COR-L47 (cell line): ENCODE measurements at places on chromosomes 1 and 21.

- DNase-seq = no peak
These were observed 45.8 kb downstream of the TFF3 start for GRCh38 chr21:42269386-42269785.

- no peak for DNase-seq
These were observed 730.9 kb upstream of the ADGRL2 start for GRCh38 chr1:81069856-81070255.

- no peak for DNase-seq
These were observed 47.8 kb downstream of the UCK2 start for GRCh38 chr1:165875171-165875570.

- DNase-seq = no peak
These were observed 133.2 kb upstream of the IVNS1ABP start for GRCh38 chr1:185450060-185450788.

GRCh38 chr1:39777306-39777705, 6.2 kb upstream of the OXCT2 start:
- no peak for DNase-seq

GRCh38 chr1:2469103-2469940, 6.8 kb upstream of the PLCH2 start:
- no peak for DNase-seq

DNA sequence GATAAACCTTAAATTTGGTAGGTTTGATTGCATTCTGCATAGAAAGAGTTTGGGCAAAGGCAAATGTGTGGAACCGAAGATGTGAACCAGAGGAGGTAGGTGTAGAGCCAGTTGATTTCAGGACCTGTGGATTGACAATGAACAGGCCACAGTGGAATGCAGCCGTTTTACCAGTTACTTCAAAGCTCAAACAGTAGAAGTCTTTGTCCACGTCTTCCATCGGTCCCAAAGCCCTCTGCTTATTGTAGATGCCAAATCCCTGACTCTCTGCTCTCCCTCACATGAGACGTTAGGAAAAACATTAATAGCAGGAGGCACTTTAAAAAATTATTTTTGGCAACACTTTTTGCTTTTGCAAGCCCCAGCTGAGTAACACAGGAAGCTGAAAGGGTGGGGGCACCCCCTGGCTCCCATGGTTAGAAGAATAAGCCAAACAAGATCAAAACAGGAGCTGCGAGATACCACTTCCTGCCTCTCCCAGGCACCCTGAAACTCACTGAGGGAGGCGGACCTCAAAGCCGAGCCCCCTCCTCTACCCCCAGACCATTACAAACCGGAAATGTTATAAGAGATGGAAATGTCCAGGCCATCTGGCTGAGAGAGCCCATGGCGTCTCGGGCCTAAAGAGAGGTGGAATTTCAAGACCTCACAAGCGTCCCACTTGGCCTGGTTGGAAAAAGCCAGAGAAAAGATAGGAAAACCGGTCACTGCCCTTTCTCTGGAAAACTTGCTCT, 13.5 kb downstream of the TRAF3IP3 start:
- no peak for DNase-seq

DNA sequence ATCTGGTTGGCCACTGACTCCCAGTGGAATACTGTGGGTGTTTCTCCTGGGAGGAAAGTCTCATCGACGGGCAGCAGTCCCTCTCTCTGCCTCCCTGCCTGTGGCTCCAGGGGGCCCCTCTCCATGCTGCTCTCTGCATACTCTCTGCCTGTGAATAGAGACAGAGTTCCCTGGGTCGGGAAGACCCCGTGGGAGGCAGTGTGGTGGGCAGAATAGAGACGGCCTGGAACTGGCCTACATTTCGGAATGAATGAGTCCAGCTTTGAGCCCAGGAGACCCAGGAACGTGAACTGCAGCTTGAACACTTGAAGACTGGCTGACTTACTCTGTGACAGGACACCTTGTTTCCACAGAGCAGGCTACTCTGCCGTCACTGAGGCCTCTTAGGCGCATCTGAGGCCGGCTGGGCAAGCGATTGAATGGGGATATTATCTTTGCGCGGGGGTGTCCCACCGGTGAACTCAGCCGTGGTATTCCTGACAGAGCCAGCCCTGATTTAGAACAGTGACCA, 64.0 kb downstream of the KIF21B start:
- no peak for DNase-seq

- no peak for DNase-seq
These were observed 50.4 kb downstream of the EIF4G3 start for GRCh38 chr1:21126324-21126723.

DNA sequence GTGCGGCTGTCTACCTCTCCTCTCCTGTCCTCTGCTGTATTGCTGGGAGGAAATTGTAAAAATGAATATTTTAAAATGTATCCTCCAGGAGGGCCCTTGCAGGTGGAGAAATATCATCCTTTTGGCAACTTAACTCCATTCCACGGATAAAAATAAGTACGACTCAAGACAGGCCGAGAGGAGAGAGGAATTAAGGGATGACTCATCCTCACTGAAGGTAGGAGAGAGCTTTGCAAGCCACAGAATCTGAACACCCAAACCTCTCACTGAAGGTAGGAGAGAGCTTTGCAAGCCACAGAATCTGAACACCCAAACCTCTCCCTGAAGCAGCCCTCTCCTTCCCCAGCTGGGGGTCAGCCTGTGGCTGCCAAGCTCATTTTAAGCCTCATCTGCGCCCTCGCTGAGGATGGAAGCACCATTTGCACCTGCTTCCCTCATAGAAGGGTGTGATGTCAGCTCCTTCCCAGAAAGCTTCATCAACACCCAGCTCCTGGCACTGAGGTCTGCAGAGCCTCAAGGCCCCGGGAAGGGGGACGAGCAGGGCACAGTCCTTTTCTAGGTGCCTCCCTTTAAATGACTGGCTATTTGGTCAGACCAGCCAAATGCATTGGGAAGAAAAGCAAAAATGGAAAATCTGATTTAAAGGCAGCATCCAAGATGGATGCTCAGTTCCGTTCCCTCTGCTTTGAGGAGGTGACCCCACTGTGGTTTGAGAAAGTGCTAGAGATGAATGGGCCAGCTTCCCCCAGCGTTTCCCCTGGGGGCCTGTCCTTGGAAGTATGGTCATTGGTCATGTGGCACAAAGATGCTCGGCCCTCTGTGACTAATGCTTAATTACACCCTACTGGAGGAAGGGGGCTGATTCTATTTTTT, 12.9 kb upstream of the SELENON start:
- no peak for DNase-seq

GRCh38 chr21:29347274-29347681, 48.6 kb downstream of the BACH1 start:
- DNase-seq = no peak

DNA sequence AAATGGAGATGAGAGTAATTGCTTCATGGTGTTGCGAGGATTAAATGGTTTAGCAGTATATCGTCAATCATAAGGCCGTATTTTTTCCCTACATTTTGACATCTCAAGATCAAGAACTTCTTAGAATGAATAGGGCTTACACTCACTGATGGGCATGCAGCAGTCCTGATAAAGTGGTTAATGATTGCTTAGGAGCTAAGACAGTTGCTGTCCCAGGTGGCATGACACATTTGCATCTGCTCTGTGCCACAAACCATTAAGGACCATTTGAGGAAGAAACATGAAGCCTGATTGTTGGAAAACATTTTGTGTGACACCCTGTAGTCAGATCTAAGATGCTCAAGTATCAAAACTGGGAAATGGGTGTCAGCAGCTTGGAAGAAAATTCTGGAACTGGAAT, 81.0 kb upstream of the SGIP1 start:
- no peak for DNase-seq

DNA sequence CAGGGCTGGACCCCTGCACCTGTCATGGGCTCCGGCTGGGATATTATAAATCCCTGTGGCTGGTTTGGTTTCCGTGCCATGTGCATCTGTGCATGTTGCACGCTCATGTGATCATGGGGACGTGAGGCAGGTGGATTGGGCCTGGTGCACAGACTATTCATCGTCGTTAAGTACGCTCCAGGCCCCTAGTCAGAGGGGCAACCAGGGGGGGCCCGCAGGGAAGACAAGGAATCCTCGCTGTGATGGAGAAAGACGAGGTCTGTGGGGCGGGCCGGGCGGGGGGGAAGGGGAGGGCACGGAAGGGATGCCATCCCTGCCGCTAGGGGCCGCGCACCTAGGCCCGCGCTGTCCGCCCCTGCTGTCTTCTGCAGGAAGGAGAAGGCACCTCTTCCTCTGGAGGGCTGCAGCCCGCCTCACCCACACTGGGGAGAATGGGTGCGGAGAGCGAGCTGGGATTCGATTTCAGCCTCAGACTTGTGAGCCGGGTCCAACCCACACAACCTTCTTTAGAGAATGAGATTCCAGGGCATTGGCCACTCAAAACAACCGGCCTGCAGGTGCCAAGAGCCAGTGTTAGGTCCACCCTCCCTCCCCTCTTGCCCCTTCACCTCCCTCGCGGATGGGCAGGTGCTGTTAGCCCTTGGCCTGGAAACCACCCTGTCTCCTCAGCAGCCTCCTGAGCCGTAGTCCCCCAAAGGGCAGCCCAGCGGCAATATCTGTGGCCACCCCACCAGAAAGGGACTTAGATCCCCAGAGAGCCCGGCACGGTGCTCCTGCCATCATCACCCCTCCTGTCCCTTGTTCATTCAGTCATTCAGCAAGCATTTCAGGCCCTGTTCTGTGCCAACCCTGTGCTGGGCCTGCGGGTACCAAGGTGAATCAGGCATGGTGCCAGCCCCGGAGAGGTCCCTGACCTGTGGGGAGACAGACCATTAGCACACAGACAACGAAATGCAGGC, 950 bp upstream of the LRP8 start:
- DNase-seq = no peak

DNA sequence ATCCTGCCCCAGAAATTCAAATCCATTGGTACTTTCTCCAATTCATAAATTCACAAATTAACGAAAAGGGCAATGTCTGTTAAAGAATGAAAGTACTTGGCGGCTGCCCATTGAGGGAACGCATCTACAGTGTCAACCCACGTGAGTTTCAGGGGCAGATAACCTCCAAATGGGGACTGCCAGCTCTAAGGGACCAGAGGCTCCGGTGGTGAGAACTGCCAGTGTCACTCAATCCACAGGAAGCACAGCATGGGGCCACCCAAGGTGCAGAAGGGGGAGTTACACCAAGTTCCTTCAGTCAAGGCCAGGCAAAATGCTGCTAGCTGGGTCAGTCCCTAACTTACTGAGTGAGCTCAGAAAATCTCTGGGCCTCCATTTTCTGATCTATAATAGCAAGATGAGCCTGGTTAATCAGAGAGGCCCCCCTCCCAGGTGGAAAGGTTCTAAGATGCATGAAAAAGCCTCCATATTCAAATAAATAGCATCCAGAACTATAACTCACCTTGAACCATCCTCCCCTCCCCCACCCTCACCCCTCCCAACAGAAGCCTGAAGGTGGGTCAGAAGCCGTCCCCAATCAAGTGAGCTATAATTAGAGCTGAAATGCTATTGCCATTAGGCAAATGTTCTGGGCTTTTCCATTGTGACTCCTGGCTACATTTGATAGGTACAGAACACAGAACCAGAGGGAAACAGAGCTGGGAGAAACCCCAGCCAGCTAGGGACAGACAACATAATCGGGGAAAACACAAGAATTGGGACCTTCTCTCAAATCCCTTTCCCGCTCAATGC, 41.7 kb downstream of the LRP8 start:
- no peak for DNase-seq

DNA sequence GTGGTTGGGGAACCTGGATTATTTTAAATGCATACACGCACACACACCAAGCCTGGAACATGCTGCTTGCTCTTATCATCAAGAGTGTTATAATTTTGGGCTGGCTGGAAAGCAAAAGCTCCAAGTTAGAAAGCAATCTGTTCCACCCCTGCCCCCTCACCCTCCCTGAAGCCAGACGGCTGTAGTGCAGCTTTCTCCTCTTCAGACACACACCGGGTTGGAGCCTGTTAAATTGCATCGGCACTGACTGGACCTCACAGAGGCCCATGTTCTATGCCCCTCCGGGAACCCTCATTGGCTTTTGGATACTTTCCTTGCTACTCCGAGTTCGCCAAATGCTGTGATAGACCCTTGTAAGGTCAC, 90.6 kb upstream of the KCNJ15 start:
- no peak for DNase-seq

GRCh38 chr1:158039380-158039779, 45.9 kb downstream of the KIRREL1 start:
- no peak for DNase-seq

- DNase-seq = no peak
These were observed 109.1 kb upstream of the ERRFI1 start for GRCh38 chr1:8135250-8135649.

- DNase-seq = no peak
These were observed 20.7 kb downstream of the TRIM33 start for GRCh38 chr1:114490274-114490693.

GRCh38 chr1:53625049-53625448, 113.9 kb downstream of the GLIS1 start:
- no peak for DNase-seq

DNA sequence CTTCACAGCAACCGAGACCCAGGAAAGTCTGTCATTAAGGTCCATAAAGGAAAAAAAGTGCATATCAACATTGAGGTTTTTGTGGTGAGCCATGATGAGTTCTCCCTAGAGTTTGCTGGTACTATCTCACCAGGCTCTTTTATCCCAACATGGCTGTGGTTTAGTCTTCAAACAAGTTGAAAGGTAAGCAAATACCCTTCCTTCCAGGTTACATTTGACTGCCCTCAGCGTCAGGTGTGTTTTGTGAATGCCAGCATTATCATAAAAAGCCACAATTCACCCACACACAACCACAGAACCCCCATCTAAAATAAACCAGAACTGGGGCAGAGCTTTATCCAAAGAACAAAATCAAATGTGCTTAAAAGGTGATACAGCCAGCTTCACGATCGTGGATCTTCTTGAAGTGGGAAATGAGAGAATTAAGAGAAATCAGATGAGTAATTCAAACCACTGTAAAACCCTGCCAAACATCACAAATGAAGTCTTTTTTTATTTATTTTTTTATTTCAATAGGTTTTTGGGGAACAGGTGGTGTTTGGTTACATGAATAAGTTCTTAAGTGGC, 64.7 kb downstream of the SETD4 start:
- DNase-seq = no peak

DNA sequence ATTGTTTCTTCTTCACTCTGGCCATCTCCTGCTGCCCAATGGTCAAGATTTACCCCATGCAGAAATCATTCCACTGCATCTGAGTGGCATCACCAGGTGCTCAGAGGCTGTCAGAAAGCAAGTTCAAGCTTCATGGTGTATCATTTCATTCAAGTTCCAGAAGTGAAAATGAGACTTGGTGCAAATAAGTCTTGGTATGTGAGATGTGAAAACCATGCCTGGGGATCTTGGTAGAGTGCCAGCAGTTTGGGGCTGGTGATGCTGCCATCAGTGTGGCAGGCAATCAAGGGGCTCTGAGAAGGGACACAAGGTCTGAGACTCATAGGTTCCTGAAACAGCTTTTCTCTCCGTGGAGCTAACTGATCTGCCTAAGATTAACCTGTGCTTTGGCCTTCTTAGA, 52.0 kb downstream of the CD2 start:
- DNase-seq = no peak

GRCh38 chr1:50779801-50780200, 180.3 kb downstream of the FAF1 start:
- DNase-seq = no peak
